ENCODE measurements at places on chromosomes 13 and 19.

DNA sequence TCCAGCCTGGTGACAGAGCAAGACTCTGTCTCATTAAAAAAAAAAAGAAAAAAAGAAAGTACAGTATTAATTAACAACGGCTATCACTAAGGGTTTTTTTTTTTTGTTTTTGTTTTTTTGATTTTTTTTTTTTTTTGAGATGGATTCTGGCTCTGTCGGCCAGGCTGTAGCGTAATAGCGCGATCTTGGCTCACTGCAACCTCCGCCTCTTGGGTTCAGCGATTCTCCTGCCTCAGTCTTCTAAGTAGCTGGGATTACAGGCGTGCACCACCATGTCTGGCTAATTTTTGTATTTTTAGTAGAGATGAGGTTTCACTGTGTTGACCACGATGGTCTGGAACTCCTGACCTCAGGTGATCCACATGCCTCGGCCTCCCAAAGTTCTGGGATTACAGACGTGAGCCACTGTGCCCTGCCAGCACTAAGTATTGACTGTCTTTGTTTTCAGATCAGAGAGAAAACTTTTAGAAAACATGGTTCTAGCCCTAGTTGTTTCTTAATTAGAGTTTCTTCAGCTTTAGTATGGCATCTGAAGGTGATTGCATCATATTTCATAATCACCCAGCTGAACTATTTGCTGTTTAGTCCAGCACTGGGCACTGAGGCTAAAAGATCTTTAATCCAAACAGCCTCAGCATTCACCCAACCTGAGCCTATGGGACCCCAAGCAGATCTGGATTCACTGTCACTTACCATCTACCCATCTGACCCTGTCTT is 2.7 kb upstream of the GATAD2A start:
- DNase-seq: no peak

- no peak for DNase-seq
Measured at GRCh38 chr19:6774821-6775707, 2.6 kb downstream of the VAV1 start.

- DNase-seq: no peak
Measured at GRCh38 chr19:40242480-40242879, 16.0 kb upstream of the CCNP start.

DNA sequence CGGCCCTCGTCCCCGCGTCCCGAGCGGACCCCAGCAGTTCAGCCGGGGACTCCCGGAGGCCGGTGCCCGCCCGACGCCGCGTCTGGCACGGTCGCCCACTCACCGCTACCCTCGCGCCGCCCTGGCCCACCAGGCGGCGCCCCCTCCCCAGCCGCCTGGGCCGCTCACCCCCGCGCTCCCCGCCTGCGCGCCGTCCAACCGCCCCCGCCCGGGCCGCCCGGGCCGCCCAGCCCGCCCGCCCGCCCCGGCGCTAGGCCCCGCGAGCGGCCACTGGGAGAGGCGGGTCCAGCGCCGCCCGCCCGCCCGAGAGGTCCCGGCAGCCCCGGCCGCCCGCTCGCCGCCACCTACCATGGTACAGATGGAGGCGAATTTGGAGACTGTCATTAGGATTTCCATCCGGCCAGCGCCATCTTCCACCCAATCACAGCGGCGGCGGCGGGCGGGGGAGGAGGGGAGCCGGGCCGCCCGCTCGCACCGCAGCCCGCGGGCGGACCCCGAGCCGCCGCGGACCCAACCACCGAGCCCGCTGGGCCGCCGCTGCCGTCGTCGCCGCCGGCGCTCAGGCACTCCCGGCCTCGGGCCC is at the start of gene USP12:
USP12 (minus strand) TSS at position 568 of the 583 bp plus-strand sequence; CDS start at position 396, 172 bp downstream.
- DNase-seq: no peak

- no peak for DNase-seq
Measured at GRCh38 chr13:45178349-45179162, 22.3 kb downstream of the KCTD4 start.

- DNase-seq: no peak
Measured at GRCh38 chr19:10372690-10373089, 7.7 kb downstream of the TYK2 start.

DNA sequence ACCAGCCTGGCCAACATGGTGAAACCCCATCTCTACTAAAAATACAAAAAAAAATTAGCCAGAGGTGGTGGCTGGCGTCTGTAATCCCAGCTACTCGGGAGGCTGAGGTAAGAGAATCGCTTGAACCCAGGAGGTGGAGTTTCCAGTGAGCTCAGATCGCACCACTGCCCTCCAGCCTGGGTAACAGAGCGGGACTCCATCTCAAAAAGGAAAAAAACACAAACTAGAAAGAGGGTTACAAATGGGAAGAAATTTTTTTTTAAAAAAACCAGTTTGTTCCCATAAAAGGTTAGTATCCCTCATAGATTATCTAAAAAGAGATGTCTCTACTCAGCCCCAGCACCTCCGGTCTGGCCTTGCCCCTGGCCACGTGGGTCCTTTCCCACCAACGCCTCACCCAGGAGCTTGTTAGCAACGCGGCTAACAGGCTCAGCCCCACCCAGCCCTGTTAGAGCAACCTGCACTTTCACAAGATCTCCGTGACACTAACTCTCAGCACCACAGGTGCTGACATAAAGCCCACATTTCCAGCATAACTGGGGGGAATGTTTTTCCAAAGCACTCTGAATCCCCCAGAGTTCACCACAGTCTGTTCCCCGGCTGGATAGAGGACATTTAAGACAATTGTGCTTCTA is 4.3 kb downstream of the DMKN start:
- DNase-seq: no peak

DNA sequence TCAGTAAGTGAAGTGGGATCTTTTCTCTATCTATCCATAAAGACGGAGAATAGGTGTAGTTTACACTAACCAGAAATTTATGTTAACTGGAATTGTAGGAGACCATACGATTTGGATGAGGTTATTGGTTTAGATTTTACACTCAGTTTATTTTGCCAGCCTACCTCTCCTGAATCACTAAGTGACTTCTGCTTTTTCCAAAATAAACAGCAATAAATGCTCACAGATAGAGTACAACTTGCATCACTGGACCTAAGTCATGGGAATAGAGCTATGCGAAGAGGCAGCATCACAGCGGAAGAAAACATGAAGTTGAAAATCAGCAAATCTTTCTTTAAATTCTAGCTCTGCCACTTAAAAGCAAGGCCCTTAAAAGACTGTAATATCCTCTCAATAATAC is 781.0 kb downstream of the LIG4 start:
- no peak for DNase-seq

GRCh38 chr13:111344471-111345191 is 24.2 kb downstream of the TEX29 start:
- DNase-seq: no peak

- DNase-seq: no peak
Measured at GRCh38 chr13:98222816-98223215, 45.7 kb upstream of the RNF113B start.

DNA sequence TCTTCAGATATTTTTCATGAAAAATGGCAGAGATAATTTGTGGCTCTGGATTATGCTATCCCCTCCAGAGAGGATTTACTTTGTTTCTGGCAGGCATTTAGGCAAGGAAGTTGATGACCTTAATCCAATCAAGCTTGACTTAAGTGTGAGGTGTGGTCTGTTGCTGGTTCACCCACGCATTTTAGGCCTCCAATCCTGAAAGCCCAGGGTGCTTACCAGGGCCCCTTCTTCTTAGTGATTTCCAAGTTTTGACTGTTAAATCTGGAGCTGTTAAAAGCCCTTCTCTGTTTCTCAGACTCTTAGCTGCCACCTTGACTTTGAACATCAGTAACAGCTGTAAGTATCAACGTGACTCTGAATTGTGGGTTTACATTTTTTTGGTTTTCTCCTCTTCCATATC is 161.8 kb downstream of the DNAJC15 start:
- no peak for DNase-seq

DNA sequence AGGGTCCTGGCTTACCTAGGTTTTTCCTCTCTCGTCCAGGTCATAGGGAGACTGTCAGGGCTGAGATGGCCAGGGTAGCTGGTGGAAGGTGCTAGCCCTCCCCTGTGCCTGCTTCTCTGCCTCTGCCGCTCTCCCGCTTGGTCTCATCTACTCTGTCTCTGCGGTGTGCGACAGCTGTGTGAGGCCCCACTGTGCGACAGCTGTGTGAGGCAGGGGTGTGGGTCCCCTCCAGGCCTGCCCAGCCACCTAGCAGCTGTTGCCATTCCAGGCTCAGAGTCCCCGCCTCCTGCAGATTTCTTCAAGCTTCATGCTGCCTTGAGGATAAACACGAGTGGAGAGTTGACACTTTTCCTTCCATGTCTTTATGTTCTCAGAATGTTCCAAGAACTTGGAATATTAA is 53.0 kb downstream of the ARHGEF7 start:
- DNase-seq: no peak

- no peak for DNase-seq
Measured at GRCh38 chr13:101915755-101916107, 463.3 kb downstream of the ITGBL1 start.

- peak; percentile 65 for DNase-seq
Measured at GRCh38 chr19:8654591-8655339, 24.3 kb downstream of the NFILZ start.

DNA sequence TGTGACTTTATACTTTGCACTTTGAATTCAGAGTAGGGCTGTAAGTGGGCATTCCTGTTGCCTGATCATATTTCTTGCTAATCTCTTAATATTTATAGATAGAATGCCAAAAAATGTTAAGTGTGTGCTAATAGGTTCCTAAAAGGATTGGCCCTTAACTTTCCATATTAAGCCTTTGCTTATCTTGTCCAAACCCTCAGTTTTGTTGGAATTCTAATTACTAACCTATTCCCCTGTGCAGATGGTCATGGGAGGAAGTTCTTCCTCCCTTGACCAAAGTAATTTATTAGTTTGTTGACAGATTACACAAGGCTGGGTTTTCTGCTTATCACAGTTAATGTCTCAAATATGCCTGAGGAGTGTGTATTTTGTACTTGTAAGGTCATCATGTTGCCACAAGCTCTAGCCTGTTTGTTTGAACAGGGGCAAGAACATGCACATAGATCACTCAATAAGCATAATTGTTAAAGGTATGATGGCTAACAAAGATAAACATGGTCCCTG is 541.1 kb upstream of the SPRY2 start:
- DNase-seq: no peak

DNA sequence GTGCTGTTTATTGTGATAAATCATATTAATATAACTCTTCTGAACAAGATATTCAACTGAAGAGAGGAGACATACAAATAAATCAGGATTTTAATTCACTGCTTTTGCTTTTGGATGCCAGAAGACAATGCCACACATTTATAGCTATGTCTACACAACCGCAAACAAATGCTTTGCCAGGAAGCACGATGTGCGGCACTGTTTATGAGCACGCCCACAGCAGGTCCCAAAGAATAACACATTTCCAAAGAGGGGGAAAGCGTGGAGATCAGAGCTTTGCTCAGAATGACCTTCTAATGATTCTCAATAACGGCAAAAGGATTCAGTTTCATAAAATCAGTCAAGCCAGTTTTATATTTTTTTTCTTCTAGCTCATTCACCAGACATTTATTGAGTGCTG is 16.7 kb downstream of the FAM216B start:
- no peak for DNase-seq

GRCh38 chr19:28456708-28457320 is 756.1 kb downstream of the UQCRFS1 start:
- DNase-seq: no peak

DNA sequence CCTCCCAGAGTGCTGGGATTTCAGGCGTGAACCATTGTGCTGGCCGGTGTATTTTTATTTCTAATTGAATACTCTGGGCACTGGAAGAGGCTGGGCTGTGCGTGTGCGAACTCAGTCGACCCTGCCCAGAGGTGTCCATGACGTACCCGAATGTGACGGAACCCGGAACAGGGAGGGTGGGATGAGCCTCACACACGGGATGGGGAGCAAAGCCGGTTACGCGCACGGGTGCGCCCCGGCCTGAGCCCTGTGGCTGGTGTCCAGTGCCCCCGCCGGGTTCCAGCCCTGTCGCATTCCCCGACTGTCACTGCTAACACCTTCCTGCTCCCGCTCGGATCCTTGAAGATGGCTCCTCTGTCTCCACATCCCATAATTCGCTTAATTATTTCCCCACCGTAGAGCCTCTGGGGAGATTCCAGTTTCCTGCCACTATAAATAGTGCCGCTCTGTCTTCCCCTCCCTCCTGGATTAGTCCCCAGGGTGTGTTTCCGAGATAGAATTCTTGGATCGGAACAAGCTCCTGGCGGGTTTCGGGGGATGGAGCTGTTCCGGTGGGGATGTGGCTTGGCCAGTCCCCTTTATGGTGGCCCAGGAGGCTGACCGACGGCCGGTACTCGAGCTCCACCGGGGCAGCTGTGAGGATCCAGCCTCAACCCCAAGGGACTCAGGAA is 22.0 kb downstream of the SBNO2 start:
- DNase-seq: no peak

DNA sequence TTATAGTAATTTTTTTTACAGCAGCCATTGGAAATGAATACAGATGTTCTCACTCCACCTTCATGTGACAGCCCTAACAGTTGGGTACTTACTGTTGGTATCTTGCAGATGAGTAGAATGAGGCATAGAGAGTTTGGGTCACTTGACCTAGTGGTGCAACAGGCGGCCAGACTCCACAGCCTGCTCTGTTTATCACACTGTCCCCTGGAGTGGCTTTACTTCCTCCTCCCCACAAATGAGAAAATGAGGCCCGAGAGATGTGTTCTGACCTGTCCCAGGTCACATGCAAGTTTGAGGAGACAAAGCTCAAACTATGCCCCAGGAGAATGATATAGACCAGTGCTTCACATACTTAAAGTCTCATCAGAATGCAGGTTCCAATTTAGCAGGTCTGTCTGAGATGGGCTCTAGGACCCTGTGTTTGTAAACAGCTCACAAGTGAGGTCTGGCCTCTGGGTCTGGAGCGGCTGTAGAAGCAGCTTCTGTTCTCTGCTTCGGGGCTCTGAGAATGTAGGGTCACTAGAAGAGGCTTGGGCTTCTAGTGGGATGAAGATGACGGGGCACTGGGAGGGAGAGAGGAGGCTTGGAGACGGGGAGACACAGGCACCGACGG is 37.4 kb upstream of the RCBTB2 start:
- no peak for DNase-seq

GRCh38 chr19:2549701-2550191 is 73.8 kb downstream of the GADD45B start:
- DNase-seq: no peak

DNA sequence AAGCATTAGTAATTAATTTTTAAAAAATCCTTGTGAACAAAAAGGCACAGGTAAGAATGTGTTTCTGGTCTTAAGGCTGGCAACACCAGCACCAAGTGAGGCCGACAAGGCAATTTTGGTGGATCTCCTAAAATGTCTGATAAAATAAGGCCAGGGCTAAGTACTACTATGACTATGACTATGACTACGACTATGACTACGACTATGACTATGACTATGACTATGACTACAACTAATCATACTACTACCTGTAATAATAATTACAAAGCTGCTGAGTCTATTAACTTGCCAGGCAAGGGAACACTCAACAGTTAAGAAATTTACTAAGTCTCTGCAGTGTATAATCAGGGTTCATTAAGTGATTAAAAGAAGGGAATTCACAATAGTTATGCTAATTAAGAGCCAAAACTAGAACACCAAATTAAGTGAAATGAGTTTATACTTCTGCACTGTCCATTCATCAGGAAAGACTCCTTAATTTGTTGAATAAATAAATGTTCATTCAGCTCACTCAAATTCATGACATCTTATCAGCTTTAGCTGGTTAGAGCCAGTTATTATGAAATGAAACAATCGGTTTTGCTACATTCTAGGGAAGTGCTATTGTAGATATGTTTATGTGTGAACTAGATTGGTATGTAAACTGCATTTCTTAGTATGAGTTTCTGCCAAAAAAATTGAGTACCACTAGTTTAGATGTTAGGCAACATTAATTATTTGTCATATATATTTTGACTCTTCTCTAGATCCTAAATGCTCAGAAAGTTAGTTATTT is 1626.2 kb upstream of the PCDH20 start:
- DNase-seq: no peak
